ENCODE measurements at places on chromosomes 7 and 10.

- DNase-seq = no peak
Measured at GRCh38 chr10:121449482-121449924, 148.7 kb downstream of the FGFR2 start.

- no peak for DNase-seq
Measured at GRCh38 chr10:44947371-44948152, 12.0 kb upstream of the RASSF4 start.

DNA sequence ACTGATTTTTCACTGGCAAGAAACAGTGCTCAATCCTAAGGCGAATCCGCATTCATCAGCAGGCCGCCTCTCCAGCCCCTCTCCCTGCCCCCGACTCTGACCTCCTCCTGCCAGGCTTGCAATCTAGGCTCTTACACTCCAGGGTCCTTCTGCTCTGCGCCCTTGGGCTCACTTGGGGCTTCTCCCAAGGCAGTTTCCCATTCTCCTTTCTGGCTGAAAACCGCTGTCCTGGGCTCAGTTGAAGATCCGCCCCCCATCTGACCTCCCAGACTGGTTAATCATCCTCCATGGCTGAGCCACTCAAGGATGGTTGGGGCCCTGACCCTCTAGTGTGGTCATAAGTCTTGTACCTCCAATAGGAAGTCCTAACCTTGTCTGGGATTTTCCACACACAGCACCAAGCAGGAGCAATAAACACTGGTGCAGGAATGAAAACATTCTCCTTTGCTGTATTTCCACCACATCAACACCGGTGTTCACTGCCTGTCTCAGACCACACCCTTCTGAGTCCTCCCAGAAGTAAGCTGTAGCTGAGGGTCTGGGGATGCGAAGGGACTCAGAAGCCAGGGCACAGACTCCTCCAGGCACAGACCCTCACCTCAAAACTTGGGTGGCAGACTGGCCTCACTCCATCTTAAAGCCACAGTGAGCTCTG lies 42.4 kb downstream of the TNS3 start:
- DNase-seq = no peak

DNA sequence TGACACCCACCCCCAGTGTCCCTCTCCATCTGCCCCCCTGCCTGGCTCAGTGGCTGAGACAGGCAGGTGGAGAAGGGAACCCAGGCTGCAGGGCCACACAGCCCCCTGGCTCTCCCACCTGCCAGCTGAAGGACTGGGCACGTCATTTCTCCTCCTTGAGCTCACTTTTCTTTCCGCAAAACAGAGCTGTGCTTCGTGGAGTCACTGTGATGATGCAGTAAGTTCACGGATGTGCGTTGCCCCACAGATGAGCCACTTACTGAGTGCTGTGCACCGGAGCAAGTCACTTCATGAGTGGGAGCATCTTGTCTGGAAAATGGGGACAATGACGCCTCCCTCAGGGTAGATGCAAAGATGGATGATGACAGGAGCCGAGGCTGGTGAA lies 2.7 kb downstream of the OPN4 start:
- no peak for DNase-seq

DNA sequence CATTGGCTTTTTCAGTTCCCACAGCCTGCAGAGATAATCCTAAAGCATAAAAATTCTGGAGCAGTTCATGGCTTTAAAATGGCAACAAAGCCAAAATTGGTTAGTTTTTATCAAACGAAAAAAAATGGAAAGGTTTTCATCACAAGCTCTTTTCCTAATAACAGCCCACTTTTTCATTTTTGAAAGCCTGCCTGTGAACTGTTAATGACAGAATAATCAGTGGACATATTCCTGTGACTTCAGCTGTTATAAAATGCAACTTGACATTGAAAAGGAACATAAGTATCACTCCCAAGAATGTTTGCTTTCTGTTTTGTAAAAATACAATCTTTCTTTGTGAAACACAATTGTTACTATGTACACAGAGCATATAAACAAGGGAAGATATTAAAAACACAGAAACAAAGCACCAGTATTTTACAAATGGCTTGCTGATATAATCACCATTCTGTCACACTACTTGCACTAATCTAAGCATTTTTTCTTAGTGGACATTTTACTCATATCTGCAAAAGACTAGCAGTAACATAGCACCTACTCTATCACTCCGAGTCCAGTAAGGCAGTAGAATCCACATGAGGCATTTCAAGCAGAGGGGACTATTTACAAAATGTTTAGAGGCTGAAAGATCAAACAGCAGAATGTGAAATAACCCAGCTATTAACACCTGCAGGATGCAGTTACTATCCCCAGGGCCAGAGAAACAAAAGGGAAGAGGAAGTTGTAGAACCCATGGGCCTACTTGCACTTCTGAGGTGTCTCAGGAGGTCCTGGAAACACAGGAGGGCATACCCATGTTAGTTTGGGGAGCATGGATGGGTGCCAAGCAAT lies 26.4 kb downstream of the MACC1 start:
- no peak for DNase-seq

- no peak for DNase-seq
Measured at GRCh38 chr7:65477326-65477725, 103.7 kb downstream of the ZNF92 start.

DNA sequence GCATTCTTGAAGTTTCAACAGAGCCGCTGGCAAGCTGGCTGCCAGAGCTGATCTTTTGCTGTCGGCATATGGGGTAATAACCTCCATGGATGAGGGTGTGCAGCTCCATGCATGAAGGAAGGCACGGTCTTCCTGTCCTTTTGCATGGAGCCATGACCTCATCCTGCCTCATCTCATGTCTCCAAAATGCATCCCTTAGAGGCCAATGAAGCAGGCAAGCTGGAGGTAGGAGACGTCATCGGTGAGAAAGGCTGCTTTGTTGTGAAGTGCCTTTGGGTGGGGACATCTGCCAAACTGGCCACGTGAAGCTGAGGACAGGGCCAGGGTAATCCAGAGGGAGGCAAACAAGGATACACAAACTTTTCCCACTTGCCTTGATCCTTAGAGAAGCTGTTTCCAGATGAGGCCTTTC lies 161.5 kb upstream of the TBX20 start:
- DNase-seq = no peak

GRCh38 chr10:1488970-1489548 lies 248.3 kb downstream of the ADARB2 start:
- DNase-seq = no peak

GRCh38 chr7:99098286-99098823 lies 45.6 kb downstream of the SMURF1 start:
- no peak for DNase-seq

DNA sequence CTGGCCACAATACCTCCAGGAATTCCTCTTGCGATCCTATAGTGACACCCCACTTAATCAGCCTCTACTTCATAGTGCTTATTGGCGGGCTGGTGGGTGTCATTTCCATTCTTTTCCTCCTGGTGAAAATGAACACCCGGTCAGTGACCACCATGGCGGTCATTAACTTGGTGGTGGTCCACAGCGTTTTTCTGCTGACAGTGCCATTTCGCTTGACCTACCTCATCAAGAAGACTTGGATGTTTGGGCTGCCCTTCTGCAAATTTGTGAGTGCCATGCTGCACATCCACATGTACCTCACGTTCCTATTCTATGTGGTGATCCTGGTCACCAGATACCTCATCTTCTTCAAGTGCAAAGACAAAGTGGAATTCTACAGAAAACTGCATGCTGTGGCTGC lies 56.8 kb downstream of the GPR141 start:
- DNase-seq = no peak

- DNase-seq = no peak
Measured at GRCh38 chr7:105756367-105756766, 120.0 kb downstream of the ATXN7L1 start.

DNA sequence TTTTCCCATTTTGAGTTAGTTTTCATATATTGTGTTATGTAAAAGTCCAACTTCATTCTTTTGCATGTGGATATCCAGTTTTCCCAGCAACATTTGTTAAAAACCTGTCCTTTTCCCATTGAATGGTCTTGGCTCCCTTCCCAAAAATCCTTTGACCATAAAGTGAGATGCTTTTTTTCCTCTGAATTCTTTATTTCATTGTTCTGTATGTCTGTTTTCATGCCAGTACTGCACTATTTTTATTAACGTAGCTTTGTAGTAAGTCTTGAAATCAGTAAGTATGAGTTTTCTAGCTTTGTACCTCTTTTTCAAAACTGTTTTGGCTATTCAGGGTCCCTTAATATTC lies 20.0 kb downstream of the C1GALT1 start:
- no peak for DNase-seq

GRCh38 chr10:104321725-104322415 lies 16.4 kb downstream of the ITPRIP start:
- no peak for DNase-seq

GRCh38 chr7:138864667-138865066 lies 66.7 kb upstream of the ATP6V0A4 start:
- no peak for DNase-seq

GRCh38 chr10:17256627-17257026 lies 28.6 kb downstream of the VIM start:
- DNase-seq = no peak

DNA sequence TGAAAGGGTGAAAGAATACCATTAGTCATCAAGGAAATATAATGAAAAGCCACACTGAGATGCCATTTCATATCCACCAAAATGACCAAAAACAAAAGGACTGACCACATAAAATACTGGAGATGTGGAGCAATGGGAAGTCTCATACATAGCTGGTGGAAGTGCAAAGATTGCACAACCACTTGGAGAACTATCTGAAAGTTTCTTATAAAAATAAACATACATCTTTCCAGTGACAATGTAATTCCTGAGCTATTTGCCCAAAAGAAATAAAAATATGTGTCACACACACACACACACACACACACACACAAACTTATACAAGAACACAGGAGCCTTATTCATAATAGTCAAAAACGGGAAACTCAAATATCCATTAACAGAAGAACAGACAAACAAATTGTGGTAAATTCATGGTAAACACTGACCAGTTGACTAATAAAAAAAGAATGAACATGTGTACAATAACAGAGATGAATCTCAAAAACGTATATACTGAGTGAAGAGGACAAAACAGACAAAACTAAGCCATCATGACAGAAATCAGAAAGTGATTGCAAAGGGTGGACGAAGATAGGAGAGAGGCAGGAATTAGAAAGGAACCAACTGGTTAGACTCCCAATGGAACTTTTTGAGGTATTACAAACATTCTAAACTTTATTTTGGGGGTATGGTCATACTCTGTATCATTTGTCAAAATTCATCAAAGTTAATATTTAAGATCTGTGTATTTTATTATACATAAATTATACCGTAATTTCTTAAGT lies 21.5 kb downstream of the WASL start:
- DNase-seq = no peak

GRCh38 chr10:126618466-126618865 lies 52.0 kb downstream of the C10orf90 start:
- no peak for DNase-seq

- DNase-seq = peak; percentile 11
Measured at GRCh38 chr10:17805921-17806577, 3.1 kb upstream of the MRC1 start.

DNA sequence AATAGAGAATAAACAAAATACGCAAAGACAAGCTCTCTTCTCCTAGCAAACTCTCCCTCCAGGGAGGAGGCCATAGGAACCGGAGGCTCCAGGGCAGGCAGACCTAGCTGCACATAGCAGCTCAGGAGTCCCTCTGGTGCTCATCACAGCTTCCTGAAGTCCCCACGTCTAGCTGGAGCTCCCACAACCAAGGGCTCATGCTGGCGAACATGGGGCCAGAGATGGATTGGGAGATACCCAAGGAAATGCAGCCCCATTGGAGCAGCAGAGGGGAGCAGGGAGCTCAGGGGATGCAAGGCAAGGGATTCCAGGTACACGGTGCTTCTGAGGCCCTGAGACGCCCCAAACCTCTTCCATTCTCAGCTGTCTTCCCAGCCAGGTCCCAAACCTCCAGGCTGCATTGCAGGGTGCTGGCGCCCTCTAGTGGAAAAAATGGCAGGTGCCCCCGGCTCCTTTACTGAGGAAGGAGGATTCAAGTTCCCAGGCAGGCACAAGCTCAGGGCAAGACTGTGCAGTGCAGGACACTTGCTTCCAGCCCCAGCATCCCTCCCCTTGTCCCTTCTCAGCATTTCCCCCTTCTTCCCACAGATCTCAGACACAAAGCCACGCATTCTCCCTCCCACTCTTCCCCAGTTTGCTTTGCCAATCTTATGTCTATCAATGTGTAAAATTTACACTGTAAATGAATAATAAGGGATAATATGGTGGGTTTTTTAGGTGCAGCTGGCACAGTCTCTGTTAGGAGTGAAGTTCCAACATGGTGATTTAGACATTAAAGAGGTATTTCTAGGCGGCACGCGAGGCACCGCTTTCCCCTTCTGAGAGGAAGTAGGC lies 46.2 kb downstream of the GPAM start:
- DNase-seq = peak; percentile 42

- DNase-seq = no peak
Measured at GRCh38 chr7:71716690-71717089, 584.7 kb downstream of the GALNT17 start.

DNA sequence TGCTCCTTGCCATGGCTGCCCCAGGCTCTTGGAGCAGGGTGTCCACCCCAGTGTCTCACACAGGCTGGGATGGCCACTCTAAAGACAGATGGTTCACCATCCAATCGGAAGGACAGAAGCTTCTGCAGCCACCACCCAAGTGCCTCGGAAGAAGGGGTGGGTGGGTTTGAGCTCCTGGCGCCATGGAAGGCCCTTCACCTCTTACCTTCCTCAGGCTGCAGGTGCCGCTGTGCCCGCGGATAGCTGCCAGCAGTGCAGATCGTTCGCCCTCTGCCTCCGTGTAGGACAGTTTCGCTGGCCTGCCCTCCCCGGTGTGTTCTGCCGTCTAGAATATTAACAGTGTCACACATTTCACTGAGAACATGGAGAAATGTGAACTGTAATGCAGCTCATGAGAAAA lies 243.6 kb upstream of the GRB10 start:
- DNase-seq = no peak

DNA sequence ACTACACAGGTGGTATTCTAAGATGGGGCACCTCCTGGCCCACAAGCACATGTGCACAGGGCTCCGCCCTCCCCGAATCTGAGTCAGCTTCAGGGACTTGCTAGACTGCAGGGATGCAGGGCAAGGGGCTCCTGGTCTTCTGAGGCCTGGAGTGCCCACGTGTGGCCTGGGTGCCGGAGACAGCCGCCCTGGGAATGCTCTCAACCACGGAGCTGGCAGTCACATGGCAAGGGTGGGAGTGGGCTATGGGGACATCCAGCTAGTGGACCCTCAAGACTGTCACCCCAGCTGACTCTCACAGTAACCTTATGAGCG lies 42.7 kb downstream of the CFAP46 start:
- no peak for DNase-seq

Data from stimulated activated CD4-positive, alpha-beta T cell treated with anti-CD3 and anti-CD28 coated beads, TNF-alpha, amount 100 ng/mL, for 48 hours (primary cell).